Ovary (tissue), 10 donors: ENCODE measurements at places on chromosomes 16 and 17.

DNA sequence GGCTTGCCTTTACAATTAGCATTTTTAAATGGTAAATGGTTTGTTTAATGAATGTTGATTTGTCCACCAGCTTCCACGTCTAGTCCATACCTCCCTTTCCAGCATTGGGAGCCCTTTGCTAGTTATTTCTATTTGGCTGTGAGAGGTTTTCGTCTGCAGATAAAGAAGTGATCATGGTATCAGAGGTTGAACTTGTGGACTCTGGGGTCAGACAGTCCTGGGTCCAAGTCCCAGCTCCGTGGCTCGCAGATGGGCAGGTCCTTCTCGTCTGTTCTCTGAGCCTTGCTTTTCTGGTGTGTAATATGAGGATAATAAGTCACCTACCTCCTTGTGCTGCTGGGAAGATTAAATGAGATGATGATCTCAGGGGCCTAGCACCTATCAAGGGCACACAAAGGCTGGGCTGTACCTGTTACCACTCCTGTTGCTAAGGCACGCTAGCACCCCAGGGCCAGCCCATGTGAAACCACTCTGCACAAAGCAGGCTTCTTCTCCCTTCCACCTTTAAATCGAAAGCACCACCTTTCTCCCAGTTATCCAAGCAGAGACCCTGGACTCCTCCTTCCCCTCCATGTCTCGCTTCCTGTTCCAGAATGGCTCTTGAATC, 103.9 kb downstream of the GNAO1 start:
- no peak for DNase-seq

- peak; percentile 6 for DNase-seq
Measured at GRCh38 chr16:50315346-50315997, 49.1 kb downstream of the ADCY7 start.

DNA sequence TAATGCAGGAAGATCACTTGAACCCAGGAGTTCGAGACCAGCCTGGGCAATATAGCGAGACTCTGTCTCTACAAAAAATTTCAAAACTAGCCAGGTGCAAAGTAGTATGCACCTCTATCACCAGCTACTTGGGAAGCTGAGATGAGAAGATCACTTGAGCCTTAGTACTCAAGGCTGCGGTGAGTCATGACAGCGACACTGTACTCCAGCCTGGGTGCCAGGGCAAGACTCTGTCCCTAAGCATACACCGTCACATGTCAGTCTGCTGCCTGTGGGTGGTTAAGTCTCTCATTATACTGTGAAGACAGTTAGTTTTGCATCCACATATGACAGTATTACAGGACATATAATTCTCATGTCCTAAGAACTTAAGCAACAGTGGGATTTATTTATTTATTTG, 21.8 kb downstream of the NMRAL1 start:
- no peak for DNase-seq

DNA sequence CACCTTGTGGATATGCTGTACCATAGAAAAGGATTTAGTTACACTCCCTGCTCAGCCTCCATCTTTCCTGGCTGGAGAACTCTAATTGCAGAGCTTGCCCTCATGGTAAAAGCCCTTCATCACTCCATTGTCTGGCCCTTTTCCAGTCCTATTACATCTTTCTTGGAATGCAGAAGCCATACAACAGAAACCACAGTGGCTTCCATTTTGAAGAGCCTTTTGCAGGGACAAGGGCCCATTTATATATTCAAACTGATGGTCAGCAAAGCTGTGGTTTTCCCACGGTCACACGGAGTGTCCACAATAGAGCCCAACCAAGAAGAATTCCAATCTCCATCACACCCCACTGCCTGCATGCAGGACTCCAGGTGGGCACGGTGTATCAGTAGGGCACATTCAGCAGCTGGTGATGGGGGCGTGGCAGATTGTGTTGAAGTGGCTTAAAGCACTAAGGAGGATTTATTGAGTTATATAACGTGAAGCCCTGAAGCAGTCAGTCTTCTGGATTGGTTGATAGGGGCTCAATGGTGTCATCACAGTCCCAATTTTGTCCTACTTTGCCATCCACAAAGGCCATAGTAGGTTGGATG, 20.3 kb downstream of the COPRS start:
- no peak for DNase-seq

GRCh38 chr16:20707461-20707860, 10.0 kb upstream of the ACSM1 start:
- DNase-seq: no peak

GRCh38 chr17:48102043-48102750, 919 bp upstream of the CBX1 start:
- DNase-seq: no peak

DNA sequence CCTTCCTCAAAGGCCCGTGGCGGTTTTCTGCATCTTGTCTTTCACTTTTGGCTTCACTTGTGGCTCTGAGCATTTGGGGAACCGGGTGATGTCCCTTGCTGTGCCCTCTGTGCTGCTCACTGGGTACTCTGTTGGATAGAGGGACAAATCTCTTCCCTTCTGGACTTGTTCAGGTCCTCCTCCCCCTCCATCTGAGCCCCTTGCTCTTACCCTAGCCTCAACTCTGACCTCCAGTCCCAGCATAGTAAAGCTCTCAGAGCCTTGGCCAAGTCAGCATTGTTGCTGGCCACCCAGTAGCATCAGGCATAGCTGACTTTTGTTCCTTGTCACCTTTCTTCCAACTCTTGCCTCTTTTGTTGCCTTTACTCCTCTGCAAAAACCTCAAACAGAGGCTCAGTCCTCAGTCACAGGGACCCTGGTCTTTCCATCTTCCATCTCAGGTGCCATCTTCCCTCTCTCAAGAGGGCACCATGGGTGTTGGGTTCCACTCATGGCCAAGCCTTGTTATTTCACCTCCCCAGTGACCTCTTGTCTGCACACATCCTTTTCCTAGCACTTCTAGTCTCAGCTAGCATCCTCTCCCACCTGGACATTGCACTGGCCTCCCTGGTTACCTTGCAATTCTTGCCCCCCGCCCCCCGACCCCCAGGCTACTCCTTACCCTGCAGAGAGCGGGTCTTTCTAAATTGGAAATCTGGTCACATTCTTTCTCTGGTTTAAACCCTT, 393 bp upstream of the PSMB10 start:
- no peak for DNase-seq

GRCh38 chr17:34169496-34169895, 85.6 kb upstream of the CCL2 start:
- DNase-seq: no peak

DNA sequence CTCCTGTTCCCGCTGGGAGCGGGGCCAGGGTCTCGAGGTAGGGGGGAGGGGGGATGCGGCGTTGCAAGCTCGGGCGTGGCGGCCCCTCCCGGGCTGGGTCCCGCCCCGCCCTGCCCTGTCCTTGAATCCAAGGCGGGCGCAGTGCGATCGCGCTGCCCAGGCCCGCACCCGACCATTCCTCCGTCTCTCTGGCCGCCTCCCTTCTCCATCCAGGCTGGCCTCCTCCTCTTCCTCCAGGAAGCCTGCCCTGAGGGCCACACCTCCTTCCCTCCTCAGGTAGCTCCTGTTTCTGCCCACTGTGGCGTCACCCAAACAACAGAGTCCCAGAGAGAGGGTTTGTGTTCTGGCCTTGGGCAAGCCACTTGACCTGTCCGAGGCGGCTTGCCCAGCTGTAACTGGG, 43.0 kb upstream of the TAC4 start:
- DNase-seq: no peak

GRCh38 chr17:72616447-72616846, 476.0 kb downstream of the SLC39A11 start:
- no peak for DNase-seq

DNA sequence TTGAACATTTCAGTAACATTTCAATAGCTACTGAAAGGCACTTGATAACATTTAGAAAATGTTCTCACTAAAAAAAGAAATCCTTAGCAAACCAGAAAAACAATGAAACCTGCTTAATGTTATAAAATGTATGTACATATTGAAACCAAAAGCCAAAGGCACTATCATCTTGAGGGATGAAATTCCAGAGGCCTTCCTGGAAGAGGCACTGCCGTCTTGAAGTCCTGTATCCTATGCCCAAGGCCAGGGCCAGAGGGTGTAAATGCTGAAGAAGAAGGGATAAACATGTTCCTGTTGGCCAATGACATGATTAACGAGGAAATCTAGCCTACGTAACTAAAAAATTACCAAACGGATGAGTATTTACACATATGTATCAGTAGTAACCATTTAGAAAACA, 57.0 kb upstream of the DNAH17 start:
- no peak for DNase-seq

DNA sequence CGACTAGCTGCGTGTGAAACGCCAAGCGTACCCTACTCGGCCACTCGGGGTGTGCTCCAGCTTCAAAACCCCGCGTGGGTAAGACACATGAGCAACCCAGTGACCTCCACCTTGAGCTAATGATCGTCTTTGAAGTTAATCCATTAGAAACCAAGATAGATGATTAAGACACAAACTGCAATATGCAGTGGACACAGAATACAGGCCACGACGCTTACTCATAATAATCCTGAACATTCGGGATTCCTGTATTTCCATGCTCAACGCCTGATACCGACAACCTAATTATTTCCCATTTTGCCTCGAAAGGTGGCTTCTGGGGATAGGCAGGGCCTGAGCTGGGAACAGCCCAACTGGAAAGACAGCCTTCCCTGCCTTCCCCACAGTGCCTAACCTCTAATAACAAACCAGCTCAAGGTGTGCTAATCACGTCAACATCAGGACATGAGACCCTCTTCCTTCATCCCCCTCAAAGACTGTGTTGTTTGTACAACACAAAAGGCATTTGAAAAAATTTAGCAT, 504 bp upstream of the COPRS start:
- no peak for DNase-seq

DNA sequence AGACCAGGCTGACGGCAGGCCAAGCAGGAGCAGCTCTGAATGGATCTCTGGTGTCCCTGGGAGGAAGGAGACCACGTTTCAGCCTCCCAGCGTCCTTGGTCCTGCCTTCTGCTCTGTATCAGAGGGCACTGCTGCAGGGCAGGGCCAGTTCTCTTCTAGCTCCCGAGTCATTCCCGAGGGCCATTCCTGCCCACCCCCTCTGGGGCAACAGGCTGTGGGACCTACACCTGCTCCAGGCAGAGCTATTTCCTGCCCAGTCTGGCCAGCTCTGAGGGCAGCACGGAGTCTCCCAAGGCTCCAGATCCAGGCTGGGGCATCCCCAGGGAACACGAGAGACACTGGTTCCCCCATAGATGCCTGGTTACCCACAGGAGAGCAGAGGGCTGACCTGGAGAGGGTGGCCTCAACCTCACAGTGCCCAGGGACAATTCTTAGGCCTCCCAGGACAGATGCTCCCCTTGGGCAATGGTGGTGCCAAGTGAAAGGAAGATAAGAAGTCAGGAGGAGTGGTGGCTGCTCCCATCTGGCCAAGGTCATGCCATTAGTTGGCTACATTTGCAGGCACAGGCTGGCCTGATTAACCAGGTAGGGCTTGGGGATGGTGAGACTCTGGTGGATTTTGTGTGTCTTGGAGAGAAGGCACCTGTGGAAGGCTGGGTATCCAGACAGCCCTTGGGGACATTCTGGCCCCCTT, 2.0 kb downstream of the WFIKKN2 start:
- DNase-seq: no peak

- no peak for DNase-seq
Measured at GRCh38 chr16:48590476-48590875, 19.5 kb downstream of the N4BP1 start.

DNA sequence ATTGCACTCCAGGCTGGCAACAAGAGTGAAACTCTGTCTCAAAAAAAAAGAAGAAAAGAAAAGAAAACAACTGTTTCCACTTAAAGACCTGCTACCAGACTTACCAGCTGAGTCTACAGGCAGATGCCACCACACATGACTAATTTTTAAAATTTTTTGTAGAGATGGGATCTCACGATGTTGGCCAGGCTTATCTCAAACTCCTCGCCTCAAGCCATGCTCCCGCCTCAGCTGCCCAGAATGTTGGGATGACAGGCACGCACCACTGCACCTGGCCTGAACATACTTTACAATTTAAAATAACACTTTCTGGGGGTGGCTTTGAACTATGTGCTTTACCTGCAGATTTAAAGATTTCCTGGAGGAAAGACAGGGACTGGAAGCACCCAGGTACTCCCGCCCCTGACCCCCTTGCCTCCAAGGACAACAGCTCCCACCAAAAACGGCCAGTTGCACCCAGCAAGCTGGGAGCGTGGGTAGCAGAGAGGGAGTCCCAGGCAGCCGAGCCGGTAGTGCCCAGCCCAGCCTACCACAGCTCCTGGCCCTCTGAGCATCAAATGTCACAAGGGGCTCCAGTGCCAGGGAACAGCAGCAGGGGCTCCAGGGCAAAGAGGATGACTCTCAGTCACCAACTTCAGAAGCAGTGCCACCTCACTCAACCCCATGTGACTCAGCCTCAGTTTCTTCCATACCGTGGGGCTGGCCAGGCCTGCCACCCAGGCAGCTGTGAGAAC, 262.9 kb downstream of the PARN start:
- no peak for DNase-seq

DNA sequence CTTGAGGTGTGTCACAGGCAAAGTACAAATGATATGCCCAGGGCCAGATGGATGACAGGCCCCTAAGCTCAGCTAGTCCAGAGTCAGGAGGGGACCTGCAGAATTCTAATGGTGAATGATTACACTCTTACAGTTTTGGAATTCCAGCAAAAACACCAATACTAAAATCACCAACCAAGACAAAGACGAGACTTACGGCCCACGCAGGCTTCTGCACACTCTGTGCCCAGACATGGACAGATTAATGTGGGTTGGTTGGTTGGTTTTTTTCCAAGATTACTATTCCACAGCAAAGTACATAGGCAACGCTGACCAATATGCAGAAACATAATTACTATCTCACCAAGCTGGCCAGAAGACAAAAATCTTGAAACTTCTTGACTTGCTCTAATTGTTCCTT, 9.7 kb downstream of the ADCY9 start:
- no peak for DNase-seq

DNA sequence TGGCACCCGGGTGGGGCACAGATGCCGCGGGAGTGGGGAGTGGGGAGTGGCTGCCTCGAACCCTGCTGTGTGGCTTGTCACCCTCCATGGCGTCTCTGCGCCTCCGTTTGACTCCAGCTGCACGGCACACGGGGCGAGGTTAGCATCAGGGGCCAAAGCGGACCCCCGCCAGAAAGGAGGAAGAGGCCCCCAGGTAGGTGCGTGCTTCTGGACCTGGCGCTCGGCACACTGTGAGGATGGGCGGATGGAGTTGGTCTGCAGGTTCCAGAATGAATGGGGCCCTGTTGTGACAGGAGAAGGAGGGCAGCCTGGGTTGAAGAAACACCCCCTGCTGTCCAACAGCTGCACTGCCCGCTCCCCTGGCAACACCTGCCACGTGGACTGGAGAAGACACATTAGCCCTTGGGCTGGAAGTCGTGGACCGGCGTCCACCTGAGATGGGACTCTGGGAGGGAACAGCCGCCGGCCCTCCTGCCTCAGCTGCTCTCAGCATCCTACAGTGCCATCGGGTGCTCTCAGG, 9.4 kb upstream of the FASN start:
- DNase-seq: no peak

GRCh38 chr16:28937222-28937876, 5.6 kb downstream of the CD19 start:
- no peak for DNase-seq
